Epithelial cell of proximal tubule (primary cell): ENCODE measurements at places on chromosomes 5 and 9.

DNA sequence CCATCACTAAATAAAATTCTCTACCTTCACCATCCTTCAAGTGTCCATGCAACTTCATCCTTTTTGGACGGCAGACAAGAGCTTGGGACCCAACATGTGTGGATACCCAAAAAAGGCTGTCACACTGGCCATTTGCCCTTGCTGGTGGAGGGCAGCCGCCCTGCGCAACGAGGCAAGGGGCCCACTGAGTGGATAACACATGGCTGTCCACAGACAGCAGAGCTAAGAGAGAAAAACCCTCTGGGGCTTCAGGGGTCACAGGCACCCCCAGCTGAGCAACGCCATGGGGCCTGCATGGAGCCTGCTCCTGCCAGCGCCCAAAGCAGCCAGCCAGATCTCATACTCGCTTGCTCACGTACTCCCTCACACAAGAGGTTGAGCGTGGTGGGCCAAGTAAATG, 205.9 kb upstream of the NREP start:
- no peak for DNase-seq

DNA sequence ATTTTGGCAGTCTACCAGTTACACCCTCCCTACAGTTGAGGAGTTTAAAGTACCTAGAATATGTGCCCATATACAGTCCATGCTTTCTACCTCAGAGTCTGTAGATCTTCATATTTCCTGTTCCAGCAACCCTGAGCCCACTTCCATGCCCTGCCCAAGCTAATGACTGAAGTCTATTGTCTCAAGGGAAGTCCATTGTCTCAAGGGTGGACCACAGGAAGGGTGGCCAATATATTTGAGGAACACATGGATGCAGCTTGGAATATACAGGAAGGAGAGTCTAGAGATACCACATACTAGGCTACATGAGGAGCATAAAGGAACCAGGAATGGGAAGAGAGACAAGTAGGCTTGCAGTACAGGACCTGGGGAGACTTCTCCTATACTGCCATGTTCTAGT, 274.4 kb downstream of the FER start:
- DNase-seq, result no peak

- DNase-seq, result no peak
These were observed 10.9 kb downstream of the PTPN3 start for GRCh38 chr9:109487247-109487646.

- no peak for DNase-seq
These were observed 383.9 kb downstream of the MAT2B start for GRCh38 chr5:163889369-163889768.

DNA sequence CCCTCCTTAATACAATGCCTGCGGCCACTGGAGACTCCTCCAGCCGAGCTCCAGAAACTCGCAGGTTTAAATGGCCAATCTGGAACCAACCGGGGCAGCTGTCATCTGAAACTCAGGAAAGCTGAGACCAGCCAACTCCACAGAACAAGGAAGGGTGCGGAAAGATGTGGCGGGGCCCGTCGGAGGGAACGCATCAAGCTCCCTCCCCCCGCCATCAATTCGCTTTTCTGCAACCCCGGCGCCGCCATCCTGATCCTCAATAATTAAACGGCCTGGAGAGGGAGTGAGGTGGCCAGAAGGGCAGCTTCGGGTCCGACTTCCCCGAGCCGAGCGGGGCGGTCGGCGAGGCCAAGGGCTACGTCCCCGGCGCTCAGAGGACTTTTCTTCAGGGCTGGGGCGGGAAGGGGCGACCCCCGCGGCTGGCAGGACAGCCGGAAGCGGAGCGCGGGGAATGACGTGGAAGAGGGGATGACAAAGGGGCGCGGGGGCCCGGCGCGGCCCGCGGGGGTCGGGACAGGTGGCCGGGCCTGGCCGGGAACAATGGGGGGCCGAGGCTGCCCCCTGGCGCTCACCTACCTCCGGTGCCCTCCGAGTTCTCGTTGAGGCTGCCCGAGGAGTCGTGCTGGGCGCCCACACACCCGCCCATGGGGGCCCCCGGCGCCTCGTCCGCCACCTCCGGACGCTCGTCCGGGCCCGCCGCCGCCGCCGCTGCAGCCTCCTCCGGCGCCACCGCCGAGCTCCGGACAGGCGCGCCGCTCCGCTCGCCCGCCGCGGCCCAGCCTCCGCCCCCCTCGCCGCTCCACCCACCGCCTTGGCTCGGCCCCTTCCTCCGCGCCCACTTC, at the start of gene UBTD2:
UBTD2 (minus strand) TSS at position 745 of the 842 bp plus-strand sequence; CDS start at position 646, 99 bp downstream.
- DNase-seq, result no peak
